Omental fat pad (tissue), 4 donors: ENCODE measurements at places on chromosomes 3 and 15. TPM values are rescaled to one million over a fixed set of nuclear protein-coding genes. Genes with fewer than 3 reads are reported as not detected.

DNA sequence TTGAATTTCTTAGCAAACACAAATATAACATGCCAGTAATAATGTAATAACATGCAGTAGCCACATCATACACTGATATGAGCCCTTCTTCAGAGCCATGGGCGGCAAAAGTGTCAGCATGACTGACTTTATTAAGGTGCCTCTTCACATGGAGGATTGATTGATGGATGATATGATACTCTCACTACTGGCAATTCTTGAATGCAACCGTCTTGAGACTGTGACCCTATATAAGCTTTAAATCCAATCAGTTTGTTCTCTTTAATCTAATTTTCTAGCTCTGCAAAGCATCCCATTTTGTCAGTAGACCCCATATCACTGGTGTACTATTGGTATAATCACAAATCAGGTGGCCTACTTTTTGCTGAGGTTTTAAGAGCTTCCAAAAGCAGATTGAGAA lies 463.7 kb upstream of the ROBO2 start:
- no peak for DNase-seq

GRCh38 chr15:77025083-77025901 lies 30.4 kb downstream of the PSTPIP1 start:
- no peak for DNase-seq

GRCh38 chr3:134311693-134312071 lies 61.0 kb upstream of the RYK start:
- no peak for DNase-seq

DNA sequence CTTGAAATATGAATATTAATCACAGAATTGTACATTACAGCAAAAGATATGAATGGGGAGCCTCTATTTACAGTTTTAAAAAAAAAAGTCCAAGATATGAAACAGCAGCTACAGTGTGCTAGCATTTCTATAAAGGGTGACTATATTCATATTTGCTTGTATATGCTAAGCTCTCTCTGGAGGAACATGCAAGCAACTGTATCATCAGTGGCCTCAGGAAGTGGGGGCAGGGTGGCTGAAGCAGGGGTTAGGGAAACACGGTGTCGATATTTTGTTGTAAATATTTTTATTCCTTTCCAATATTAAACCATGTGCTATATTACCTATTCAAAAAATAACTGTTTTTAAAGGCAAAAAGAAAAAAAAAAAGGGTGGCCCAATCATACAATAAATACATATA lies 2.3 kb downstream of the UACA start:
- no peak for DNase-seq

GRCh38 chr3:127233371-127233770 lies 40.4 kb downstream of the PRR23E start:
- no peak for DNase-seq

TBC1D5 gene
- total RNA-seq, result 72.8 TPM

LRRC2 gene
- 5.4 TPM for total RNA-seq
